Stimulated activated CD8-positive, alpha-beta memory T cell treated with anti-CD3 and anti-CD28 coated beads, Interleukin-15, amount 100 ng/mL, for 24 hours (primary cell): ENCODE measurements at places on chromosomes 5 and 9.

DNA sequence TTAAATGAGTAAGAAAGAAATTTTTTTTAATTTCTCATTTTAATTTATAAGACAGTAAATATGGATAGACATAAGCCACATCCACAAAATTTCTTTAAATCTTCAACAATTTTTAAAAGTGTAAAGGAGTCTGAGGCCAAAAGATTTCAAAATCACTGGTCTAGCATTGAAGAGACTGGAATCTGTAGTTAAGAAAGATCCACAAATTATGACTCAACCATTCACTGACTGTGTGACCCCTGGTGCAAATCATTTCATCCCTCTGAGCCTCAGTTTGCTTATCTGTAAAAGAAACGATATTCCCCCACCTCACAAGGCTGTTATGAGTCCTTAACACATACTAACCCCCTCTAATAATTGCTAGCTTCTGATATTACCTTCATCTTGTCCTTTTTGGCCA is 98.5 kb downstream of the EBF1 start:
- DNase-seq = no peak

DNA sequence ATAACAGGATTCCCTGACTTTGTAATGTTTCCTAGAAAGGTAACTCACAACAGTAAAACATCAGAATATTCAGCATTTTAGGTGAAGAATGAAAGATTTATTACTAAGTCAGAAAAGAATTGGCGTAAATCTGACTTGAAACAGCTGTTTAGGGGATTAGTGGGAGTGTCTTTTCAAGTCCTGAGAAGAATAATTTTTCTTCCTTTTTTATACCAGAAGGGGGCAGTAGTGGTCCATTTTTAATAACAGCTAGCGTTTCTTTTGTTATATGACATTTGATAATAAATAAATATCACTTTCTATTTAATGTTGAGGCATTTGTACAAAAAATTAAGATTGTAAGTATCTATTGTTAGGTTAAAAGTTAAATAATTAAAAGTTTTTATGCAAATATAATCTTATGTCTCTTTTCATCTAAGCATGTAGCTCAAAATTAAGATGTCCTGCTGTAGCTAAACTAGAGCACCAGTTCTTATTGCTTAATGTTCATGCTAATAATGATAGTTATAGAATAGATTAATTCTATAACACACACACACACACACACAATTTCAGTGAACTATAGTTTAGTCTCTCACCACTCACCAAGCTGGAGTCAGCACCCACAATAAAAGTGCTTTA is 258.7 kb upstream of the ARRDC3 start:
- DNase-seq = no peak

DNA sequence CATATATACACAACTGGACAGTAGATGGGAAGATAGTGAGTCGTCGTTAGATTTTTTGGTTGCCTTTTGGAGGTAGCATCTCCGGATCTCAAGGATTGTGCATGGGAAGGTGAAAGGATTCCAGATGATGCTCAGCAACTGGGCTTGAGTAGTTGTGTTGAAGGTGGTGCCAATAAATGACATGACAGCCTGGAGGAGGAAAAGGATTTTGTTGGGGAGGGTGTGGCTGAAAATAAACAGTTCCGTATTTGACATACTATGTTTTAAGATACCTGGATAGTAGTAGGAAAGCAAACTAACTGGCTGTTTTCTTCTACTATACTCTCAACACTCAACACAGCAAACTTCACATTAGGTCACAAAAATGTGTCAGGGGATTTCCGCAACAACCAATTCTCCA is 62.4 kb downstream of the SREK1 start:
- no peak for DNase-seq

DNA sequence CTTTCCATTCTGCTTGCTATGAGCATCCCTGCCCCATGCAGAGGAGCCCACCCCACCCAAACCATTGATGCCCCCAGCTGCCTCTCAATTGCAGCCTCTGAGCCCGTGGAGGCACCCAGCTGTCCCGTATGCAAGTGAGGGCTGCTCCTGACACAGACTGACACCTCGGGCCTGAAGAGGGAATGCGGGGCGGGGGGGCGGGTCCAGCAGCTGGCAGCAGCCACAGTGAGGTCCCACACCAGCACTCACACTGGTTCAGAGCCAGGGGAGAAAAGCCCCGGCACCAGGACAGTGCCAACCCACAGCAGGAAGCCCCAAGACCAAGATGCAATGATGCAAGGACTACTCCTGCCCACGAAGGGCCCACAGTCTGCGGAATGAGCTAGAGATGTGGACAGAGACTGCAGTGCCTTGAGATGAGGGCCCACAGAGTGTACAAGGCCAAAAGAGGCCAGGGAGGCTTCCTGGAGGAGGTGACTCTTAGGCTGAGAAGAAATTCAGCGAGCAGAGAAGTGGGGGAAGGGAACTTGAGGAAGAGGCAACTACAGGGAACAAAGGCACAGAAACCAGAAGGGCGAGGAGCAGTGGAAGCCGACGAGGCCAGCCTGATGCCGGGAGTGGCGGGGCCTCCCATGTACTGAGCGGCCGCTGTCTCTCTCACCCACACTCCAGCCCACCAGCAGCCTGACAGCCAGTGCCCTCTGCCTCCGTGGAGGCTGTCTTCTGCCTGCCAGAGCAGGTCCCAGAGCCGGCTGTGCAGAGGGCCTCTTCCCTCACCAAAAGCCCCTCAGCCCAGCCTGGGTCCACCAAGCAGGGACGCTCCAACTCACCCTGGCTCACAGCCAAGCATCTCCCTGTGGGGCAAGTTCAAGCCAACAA is 9.2 kb downstream of the EEIG1 start:
- no peak for DNase-seq

GRCh38 chr5:153671653-153672346 is 181.3 kb downstream of the GRIA1 start:
- DNase-seq = no peak

- no peak for DNase-seq
These were observed 146.9 kb upstream of the TLX3 start for GRCh38 chr5:171162165-171162564.

GRCh38 chr5:127909066-127909465 is 174.5 kb upstream of the SLC12A2 start:
- DNase-seq = no peak

GRCh38 chr5:68460147-68460798 is 244.7 kb downstream of the PIK3R1 start:
- DNase-seq = no peak
